ENCODE measurements at places on chromosomes 5 and 9. TPM values are rescaled to one million over a fixed set of nuclear protein-coding genes. Genes with fewer than 3 reads are reported as not detected.

- no peak for DNase-seq
Observed at GRCh38 chr5:157767689-157768088, 24.2 kb downstream of the LSM11 start.

DNA sequence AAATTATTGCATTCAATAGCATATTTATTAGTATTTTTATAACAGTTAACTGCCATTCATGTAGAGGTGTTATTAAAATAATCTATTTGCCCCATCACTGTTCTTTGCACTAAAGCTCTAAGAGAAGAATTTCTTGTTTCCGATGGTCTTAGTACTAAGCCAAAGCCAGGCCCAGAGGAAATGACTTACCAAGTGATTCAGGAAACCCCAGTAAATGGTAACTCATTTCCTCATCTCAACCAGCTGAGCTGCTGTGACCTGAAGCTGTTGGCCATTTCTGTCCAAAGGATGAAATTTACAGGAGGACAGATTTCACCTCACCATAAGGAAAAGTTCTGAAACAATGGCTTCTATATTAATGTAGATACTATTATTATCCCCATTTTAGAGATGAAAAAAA, 117.0 kb downstream of the PIK3R1 start:
- no peak for DNase-seq

GRCh38 chr9:24297931-24298330, 247.8 kb downstream of the IZUMO3 start:
- no peak for DNase-seq

GRCh38 chr5:73373814-73374510, 74.6 kb downstream of the FOXD1 start:
- DNase-seq = no peak

GRCh38 chr5:96659170-96659569, 3.0 kb upstream of the CAST start:
- no peak for DNase-seq

GRCh38 chr5:92222449-92222848, 839.3 kb upstream of the ARRDC3 start:
- DNase-seq = no peak

DNA sequence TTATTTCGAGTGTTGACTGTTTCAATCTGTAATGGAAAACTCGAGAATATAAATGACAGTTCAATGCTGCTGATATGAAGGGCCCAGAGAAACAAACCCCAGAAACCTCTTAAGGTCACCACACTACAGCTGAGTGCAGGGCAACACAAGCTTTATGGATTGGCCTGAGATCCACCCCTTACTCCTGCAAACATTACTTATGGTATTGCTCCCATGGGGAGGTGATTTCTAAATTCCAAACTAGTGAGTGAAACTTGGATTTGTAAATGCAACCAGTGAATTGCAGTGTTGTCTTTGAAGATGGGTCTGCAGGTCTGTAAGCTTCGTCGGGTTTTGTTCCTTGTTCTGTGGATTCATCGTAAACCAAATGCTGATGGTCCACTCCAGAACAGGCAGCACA, 85.4 kb downstream of the NTRK2 start:
- peak; percentile 20 for DNase-seq

- DNase-seq = no peak
Observed at GRCh38 chr5:172943283-172943841, 15.9 kb upstream of the RPL26L1 start.

- DNase-seq = no peak
Observed at GRCh38 chr5:134873494-134873893, 677 bp upstream of the TXNDC15 start.

NUTM2F gene
- total RNA-seq = not detected

IFNA7 gene
- total RNA-seq = not detected

PDLIM4 gene
- total RNA-seq = 20.6 TPM

PTPRD gene
- 29.9 TPM for total RNA-seq

RC3H2 gene
- total RNA-seq = 39.3 TPM

ITGA2 gene
- total RNA-seq = 36.5 TPM
